ENCODE measurements at places on chromosomes 1 and 21. TPM values are rescaled to one million over a fixed set of nuclear protein-coding genes. Genes with fewer than 3 reads are reported as not detected.

GRCh38 chr1:145796753-145797152 lies 27.1 kb downstream of the RNF115 start:
- no peak for DNase-seq

GRCh38 chr1:230899841-230900251 lies 31.5 kb upstream of the C1orf198 start:
- no peak for DNase-seq

DNA sequence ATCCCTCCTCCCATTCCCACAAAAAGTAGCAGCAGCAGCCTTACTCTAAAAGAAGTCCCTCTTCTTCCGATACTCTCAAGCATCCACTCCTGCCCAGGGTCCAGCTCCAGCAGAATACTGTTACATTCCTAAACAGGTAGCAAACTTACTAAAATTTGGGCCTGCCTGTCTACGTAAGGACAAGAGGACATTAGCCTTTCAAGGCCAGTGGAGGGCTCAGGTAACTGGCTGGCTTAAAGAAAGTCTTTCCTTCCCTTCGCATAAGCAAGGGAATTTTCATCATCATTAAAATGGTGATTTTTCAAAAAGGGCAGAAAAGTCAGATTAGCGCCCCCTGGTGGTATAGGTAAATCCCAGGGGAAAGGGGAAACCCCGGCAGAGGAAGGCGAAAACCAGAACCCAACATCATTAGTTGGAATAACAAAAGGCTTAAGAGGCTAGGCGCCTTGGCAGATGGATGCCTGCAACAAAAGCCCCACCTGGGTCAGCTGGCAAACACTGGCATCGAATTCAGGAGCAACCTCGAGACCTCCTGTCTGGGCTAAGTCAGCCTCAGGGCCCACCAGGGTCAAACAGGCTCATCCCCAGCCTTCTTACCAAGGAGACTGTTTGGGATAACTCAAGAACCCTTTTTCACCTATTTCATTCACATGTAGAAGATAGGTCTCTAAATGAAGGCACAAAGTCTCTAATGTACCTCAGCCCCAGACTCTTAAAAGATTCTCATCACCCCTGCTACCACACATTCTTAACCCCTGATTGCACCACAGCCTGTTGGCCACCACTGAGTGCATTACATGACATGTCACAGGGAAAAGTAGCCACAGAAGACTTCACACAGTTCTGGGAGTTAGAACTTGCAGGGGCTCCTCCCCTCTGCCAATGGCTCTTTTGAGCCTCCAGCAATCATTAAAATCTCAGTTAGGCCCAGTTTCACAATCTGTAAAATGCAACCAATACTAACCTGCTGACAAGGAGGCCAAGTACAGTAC lies 36.7 kb downstream of the ERI3 start:
- DNase-seq, result peak; percentile 43

DNA sequence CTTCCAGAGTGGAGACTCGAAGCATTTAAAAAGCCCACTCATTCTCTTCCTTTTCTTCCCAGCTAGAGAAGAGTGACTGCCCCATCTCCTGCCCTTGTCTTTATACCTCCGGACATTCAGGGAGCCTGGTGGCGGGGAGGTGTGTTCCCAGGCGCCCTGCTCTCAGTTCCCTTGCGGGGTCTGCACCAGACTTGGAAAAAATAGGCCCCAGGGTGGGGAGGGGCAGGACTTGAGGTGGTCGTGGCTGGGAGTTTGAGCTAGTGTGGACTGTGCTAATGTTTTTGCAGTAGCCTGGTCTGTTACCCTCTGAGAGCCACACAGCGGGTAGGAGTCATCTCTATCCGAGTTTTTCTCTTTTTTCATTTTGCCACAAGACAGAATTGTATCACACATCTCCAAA lies 139.1 kb downstream of the PEX14 start:
- DNase-seq, result no peak

Gene ADORA3
- 0.54 TPM for total RNA-seq

DNA sequence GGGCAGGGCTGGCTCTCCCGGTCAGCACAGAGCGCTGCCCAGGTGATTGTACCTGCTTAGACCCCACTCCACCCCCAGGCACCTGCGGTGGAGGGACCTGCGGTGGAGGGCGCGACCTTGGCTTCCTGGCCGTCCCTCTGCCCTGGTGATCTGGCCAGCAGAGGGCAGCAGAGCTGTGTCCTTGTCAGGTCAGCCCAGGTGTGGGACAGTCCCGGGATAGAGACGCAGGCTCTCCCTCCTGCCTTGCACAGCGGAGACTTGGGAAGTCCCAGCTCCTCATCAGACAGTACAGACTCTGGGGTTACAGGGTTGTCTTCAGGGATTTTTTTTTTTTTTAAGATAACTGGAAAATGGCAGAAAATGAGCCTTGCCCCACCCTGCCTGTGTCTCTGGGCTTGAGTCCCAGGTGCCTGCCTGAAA lies 10.0 kb downstream of the SLX9 start:
- peak; percentile 64 for DNase-seq

GRCh38 chr1:19010995-19011844 lies 54.7 kb upstream of the IFFO2 start:
- DNase-seq, result peak; percentile 27

DNA sequence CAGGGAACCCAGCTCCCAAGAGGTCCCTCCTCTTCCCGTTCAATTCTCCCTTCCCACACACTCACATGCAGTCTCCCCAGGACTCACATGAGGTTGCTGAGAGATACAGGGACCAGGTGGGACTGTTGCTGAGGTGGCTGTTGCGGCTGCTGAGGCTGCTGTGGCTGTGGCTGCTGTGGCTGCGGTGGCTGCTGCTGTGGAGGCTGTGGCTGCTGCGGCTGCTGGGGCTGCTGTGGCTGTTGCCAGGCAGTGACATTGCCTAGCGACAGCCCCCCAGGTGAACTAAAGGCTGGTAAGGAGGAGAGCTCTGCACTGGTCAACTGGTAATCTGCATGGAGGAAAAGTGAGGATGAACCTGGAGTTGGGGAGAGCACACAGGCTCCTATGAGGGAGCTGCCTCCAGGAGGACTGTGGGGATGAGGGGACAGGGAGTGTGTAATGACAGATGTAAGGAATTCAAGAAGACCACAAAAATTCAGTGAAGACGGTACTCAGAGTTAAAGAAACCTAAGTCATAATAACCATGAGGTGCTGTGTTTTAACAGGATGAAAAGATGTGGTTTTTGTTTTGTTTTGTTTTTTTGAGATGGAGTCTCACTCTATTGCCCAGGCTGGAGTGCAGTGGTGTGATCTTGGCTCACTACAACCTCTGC lies 31.8 kb downstream of the MEF2D start:
- no peak for DNase-seq

GRCh38 chr1:62922006-62922405 lies 138.1 kb downstream of the ATG4C start:
- DNase-seq, result no peak

- no peak for DNase-seq
These were observed 14.3 kb upstream of the KCNK1 start for GRCh38 chr1:233599542-233600073.

Gene TRNP1
- total RNA-seq, result under 0.01 TPM

GRCh38 chr1:15714406-15715136 lies 21.5 kb upstream of the SLC25A34 start:
- DNase-seq, result no peak

DNA sequence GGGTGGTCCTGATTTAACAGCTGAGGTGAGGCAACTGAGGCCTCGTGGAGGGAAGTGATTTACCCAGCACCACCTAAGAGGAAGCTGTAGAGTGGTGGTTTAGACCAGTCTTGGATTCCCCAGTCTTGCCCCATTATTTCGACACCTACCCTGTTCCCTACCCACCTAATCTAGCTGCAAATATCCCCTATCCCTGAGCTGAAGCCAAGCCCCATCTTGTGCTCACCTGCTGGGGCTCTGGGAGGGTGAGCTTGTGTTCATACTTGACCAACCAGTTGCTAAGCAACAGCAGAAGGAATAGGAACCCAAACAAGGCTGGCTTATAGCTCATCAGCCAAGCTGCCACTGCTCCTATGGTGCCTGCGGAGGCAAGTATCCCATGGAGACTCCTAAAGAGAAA lies 2.0 kb downstream of the TEX46 start:
- DNase-seq, result no peak

GRCh38 chr1:221782477-221782876 lies 40.6 kb upstream of the DUSP10 start:
- no peak for DNase-seq

Gene NLRP3
- total RNA-seq, result 18.0 TPM

- no peak for DNase-seq
These were observed 64.1 kb downstream of the ATP2B4 start for GRCh38 chr1:203690730-203691129.
